Fibroblast of skin of scalp (primary cell): ENCODE measurements at places on chromosomes 5 and 9.
A peak's percentile ranks its signal among the peaks of the same experiment; 100 is the strongest.

- DNase-seq, result peak; percentile 94
Observed at GRCh38 chr5:171521219-171521633, 101.8 kb downstream of the FGF18 start.

DNA sequence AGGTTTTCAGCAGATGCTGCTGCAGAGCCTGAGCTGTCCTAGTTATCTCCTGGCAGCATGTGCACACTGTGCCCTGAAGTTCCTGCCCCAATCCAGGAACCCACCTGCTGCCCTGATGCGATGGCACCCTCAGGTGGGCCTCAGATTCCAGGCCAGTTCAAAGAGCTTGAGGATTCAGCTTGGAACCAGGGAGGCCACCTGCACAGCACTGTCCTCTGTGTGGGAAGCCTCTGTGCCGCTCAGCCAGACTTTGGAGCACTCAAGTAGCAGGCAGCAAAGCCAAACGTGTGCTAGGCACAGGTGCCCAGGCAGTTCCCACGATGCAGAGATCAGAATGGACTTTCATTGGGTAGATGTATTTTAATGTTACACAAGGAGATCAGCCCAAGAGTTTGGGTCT lies 132.8 kb upstream of the RAPGEF1 start:
- DNase-seq, result no peak

GRCh38 chr9:92647671-92648473 lies 22.1 kb downstream of the IPPK start:
- no peak for DNase-seq

GRCh38 chr9:115118879-115119218 lies 892 bp upstream of the TNC start:
- peak; percentile 94 for DNase-seq

- DNase-seq, result no peak
Observed at GRCh38 chr9:8484597-8485191, 685.1 kb upstream of the DMAC1 start.

- DNase-seq, result no peak
Observed at GRCh38 chr9:131068076-131068816, 28.1 kb upstream of the AIF1L start.

GRCh38 chr5:176779537-176779936 lies 30.8 kb upstream of the UNC5A start:
- no peak for DNase-seq

DNA sequence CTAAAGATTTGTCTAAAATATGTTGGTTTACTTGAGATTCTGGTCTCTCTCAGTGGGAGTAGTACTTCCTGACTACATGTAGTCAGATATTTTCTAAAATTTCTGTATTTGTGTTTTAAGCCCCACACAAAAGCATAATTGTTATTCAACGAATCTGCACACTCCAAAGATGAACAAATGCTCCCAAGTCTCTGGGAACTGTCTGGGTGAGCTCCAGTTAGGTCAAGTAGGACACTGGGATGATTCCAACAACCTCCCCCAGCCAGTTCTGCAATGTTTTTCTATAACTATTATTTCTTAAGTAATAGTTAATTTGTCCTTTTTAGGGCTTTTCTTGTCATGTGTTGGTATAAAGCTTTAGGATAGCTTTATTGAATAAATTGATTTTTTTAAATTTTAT lies 174.6 kb downstream of the FAM174A start:
- DNase-seq, result no peak

DNA sequence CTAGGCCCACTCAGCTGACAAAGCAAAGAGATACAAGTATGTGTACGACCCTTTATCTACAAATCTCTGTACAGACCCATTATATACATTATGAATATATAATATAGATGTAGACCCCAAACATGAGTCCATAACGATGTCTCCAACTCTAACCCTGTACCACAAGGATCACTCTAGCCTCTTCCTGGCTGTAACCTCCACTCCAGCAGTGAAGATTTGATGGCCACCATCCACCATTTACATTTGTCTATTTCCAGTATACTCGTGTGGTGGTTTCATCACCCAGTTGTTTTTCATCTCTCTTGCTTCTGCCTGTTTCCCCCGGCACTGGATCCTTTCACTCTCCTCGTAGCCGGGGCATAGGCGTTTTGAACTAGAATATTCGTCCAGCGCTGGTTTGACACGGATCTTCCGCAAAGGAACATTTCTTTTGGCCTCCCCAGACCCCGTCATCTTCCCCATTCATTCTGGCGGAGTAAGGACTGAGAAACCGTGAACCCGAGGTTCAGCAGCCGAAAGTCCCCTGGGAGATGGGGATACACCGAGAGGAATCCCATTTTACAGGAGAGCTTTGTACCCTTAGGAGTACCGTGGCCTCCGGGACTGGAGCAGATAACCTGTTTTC lies 828 bp upstream of the TRIO start:
- peak; percentile 39 for DNase-seq

GRCh38 chr5:172729588-172729987 lies 41.4 kb downstream of the DUSP1 start:
- no peak for DNase-seq

DNA sequence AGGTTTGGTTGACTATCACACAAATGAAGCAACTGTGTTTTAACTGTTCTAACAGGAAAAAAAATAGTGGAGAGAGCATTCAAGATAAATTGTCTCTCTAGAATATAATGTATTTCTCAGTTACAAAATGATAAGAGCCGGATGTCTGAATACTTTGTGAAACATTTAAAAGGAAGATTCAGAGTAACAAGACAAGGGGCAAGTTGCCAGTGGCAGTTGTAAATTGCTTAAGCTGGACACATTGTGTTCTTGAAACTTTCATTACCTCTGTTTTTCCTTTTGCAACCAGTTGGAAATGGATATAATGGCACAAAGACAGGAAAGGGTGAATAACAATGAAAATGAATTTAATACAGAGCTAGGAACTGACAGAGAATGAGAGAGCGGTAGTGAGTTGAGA lies 15.2 kb upstream of the TBCA start:
- DNase-seq, result no peak

DNA sequence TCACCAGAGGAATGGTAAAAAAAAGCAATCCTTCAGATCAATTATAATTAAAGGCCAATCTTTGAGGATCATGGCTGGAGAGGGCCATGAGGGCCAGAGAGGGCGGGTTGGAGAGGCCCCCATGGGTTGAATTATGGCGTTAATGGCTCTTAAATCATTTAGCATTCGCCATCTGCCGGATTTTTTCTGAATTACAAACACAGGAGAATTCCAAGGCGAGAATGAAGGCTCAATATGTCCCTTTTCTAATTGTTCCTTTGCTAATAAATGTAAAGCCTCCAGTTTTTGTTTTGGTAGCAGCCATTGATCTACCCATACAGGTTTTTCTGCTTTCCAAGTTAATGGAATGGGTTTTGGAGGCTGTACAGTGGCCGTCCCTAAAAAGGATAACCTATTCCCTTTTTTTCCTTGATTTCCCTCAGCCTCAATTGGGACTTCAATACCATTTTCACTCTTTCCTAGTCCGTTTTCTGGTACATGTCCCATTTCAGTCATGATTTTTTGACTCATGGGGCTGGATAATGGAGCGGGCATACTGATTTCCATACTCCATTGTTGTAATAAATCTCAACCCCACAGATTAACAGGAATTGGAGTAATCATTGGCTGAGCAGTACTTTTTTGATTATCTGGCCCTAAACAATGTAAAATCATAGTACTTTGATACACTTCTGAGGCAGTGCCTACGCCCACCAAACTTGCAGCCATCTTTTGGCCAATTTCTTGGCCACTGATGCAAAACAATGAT lies 6.7 kb upstream of the TMEM141 start:
- no peak for DNase-seq

GRCh38 chr9:132239518-132239917 lies 77.7 kb downstream of the NTNG2 start:
- no peak for DNase-seq

DNA sequence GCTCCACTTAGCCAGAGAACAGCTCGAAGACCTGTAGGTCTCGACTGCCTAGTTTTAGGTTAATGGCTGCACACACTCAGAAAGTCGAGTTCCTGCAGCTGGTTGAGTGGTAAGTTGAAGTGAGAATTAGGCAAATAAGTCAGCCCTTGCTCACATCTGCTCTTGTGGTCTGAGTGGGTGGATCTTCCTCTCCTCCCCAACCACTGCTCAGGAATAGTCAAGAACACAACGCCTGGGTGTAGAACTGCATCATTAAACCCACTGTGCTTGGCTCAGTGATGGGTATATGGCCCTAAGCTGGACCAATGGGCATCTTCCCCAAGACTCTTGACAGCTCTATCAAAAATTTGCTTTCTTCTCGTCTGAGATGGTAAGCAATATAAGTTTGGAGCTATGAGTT lies 20.9 kb upstream of the ADAM19 start:
- DNase-seq, result no peak

DNA sequence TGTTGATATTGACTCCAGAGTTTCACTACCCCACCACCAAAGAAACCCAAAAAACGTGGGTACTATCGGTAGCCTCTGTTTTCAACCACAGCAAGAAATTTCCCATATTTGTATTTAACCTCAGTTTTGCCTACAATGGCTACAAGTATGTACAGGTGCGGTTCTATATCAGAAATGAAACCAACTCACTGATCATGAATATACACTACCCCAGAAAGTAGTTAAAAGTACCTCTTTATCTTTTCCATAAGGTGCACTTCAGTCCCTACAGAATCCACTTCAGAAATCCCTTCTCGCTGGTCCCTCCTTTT lies 140.6 kb upstream of the SLC12A2 start:
- DNase-seq, result no peak

GRCh38 chr5:166595274-166595951 lies 1696.0 kb upstream of the WWC1 start:
- DNase-seq, result no peak

GRCh38 chr5:54098267-54098666 lies 212.1 kb downstream of the ARL15 start:
- DNase-seq, result no peak

- peak; percentile 31 for DNase-seq
Observed at GRCh38 chr5:78647351-78647818, 1.2 kb downstream of the LHFPL2 start.

DNA sequence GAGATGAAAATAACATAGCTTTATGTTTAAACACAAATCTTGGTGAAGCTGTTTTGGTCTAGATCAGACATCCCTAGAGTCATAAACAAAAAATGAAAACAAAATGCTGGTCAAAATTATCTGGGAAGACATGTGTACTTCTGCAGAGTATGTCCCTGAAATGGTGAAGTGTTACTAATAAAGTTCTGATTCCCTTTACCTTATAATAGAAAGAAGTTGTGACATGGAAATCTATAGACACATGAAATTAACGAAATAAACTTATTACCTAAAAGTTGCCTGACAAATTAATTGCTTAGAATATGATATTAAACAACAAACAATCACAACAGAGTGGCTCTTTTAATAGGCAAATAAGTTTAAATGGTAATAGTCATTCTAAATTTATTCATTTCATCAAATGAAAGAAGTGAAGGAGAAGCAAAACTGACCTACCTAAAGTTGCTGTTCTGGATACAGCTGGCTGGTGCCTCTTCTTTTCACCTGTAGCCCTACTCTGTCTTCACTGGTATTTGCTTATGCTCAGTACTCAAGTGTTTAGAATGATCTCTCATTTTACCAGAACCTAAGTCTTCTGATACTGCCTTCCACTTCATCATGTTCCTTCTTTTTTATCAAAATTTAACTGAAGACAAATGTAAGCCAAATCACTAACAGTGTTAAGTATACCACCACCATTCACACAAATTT lies 38.8 kb downstream of the FNIP1 start:
- DNase-seq, result no peak

DNA sequence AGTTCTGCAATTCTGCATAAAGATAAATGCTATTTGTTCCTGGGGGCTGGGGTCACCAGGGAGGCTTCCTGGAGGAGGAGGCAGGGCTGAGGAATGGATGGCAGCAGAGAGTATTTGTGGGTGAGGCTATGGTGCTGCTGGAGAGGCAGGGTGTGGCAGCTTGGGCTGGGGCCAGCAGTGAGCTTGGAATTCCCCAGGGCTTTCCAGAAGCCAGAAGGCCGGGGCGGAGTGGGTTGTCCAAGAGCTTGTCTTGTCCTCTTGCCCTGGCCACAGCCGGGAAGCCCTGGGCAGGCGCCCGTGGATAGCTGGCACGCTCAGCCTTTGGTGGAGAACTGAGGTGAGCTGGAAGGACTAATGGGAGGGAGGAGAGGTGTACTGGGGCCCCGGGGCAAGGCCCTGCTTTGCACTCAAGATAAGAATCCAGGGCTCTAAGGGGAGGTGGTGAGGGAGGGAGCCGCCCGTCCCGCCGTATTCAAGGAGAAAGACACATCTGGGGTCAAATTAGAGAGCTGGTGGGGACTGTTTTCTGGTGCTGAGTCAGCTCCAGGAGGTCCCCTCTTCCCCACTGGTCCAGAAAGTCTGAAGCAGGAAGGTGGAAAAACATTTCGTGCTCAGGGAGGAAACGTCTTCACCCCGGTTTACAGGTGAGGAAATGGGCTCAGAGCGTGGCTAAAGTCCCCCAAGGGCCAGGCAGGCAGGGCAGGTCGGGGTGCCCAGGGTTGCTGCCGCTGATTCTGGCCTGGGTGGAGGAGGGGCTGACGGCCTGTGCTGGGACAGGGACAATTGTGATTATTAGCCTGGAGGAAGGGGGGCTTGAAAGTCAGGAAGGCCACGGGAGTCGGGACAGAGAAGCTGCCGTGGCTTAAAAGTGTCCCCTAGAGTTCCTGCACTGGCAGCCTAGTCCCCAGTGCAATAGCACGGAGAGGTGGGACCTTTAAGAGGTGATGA lies 26.9 kb upstream of the CNOT6 start:
- peak; percentile 9 for DNase-seq

DNA sequence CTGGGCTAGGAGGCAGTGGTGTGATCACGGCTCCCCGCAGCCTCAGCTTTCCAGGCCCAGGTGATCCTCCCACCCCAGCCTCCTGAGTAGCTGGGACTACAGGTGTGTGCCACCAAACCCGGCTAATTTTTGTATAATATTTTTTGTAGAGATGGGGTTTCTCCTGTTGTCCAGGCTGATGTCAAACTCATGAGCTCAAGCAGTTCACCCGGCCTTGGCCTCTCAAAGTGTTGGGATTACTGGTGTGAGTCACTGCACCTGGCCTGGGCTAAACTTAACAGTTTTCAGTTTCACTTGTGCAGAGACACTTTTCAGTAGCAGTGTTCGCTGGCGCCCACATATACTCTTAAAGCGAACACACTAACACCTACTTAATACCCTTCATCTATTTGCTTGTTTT lies 205.6 kb upstream of the ZNF608 start:
- no peak for DNase-seq

GRCh38 chr9:137358126-137358525 lies 56.1 kb upstream of the NRARP start:
- no peak for DNase-seq

GRCh38 chr5:83149671-83150070 lies 72.3 kb downstream of the XRCC4 start:
- peak; percentile 41 for DNase-seq

DNA sequence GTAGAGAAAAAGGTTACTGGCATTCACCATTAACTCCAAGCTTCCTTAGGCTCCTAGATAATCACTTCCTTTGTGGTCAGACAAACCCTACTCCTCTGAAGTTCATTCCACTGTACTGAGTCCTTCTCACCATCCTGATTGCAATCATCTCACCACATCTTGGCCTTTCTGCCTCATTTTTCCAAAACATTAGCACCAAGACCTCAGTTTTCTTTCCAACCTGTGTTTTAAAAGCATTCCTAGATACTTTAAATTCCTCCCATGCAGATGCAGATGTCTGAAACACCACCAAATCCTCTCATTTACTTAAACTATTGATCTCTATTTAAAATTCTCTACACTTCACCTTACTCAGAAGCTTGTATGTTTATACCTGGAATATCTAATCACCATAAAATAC lies 961.3 kb upstream of the CTNND2 start:
- no peak for DNase-seq
